Activated CD4-positive, alpha-beta T cell treated with anti-CD3 and anti-CD28 coated beads for 1 hour (primary cell): ENCODE measurements at places on chromosomes 7 and 10.

DNA sequence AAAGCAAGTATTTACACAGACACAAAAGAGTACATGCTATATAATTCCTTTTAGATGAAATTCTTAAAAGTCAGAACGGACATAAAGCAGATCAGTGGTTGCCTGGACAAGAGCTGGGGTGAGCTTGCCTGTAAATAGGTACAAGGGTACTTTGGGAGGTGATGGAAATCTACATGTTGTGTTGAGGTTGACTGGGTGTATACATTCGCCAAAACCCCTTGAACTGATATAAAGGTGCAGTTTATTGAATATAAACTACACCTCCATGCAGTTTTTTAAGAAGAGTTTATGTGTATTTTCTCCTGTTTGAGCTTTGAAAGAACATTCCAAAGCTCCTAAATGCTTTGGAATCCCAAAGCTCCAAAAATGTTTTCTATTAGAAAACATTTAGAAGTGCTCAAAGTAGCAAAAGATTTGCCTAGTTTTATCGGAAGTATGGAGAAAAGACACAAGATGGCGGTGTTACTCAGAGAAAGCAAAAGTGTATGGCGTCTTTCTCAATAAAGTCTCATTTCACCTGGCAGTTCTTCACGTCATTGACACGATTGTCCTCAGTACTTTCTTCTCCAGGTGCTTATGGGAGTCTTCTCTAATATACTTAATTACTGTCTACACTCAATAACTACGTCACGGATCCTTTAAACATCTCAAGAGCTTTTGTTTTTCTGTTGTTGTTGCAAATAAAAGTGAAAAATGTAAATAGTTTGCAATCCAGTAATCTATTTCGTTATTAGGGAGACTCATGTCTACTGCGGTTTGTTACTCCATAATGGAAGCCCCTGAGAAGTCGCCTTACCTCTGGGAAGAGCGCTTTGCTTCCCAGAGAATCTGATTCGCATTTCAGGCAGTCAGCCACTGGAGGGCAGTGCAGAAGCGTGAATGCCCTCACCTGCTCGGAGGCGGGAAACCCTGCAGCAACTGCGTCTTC lies 14.7 kb upstream of the SEC61G start:
- DNase-seq: peak; percentile 49

- DNase-seq: no peak
Observed at GRCh38 chr7:729140-730000, 2.3 kb upstream of the PRKAR1B start.

DNA sequence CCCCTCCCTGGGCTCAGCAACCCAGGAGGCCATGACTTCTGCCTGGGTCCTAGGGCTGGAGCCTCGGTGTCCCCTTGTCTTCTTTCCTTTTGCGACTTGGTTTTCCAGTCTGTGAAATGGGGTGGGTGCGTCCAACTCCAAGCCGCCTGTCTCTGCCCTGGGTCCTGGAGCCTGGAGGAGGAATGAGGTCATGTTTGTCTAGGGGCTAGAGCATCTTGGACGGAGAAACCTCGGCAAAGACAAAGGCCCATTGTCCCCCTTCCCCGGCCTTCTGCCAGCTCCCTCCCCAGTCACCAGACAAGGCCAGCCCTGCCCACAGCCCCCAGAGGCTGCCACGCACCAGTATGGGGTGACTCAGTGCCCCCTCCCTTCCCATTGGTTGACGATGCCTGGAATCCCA lies 39.8 kb upstream of the ELN start:
- DNase-seq: no peak

GRCh38 chr7:115198143-115198542 lies 276.2 kb downstream of the MDFIC start:
- no peak for DNase-seq

DNA sequence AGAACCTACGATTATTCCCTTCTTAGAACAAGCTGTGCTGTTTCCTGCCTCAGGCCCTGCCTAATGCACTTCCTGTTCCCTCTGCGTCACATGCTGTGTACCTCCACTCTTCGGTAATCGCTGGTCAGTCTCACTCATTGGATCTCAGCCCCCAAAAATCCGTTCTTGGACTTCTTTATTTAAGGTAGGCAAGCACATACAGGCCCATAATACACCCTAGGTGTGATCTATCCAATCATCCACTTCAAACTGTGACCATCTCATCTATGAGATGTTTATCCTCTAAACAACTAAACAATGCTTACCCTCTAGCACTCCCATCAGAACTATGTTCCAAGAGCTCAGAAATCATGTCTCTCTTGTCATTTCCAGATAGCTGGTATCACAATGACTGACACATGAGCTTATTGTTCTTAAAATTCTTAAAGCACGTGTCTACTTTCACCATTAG lies 83.9 kb downstream of the CADPS2 start:
- DNase-seq: no peak

GRCh38 chr7:111184987-111185386 lies 94.1 kb downstream of the LRRN3 start:
- no peak for DNase-seq

DNA sequence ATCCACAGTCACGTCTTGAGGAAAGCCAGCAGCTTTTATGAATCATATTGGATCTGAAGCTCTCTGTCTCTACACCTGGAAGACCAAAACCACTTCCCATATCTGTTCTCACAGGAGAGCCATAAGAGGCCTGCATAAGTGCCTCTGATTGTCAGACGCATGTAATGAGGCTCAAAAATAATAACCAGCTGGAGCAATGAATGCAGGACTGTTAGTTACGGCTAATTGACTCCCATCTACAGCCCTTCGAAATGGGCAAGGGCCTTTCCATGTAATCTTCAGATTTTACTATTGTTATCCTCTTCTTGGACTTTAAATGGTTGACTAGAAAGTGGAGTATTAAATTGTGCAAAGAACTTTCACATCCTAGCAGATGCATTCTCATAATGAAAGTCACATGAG lies 4.4 kb upstream of the SEMA3C start:
- no peak for DNase-seq

- DNase-seq: no peak
Observed at GRCh38 chr10:82668221-82668895, 793.4 kb downstream of the NRG3 start.
